Esophagus squamous epithelium (tissue), 5 donors: ENCODE measurements at places on chromosomes 2 and 18. TPM values are rescaled to one million over a fixed set of nuclear protein-coding genes. Genes with fewer than 3 reads are reported as not detected.

DNA sequence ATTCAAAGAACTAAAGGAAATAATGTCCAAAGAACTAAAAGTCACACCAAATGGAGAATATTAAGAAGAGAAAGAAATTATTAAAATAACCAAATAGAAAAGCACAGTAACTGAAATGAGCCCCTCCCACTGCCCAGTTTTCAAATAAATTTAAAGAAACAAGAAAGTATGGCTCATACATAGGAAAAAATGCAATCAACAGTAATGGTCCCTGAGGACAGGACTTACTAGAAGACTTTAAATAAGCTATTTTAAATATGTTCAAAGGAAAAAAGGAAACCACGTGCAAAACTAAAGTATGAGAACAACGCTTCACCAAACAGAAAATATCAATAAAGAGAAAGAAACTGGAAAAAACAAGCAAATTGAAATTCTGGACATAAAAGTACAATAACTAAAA, 58.9 kb downstream of the TMEM131 start:
- DNase-seq: no peak
- H3K4me3 ChIP-seq: no peak overlapping the region
- peaks cover 39% of the 10 kb centered on the region for H3K4me1 ChIP-seq
- no peak overlapping the region for H3K27ac ChIP-seq
- no peaks in the 10 kb centered on the region for H3K36me3 ChIP-seq

DNA sequence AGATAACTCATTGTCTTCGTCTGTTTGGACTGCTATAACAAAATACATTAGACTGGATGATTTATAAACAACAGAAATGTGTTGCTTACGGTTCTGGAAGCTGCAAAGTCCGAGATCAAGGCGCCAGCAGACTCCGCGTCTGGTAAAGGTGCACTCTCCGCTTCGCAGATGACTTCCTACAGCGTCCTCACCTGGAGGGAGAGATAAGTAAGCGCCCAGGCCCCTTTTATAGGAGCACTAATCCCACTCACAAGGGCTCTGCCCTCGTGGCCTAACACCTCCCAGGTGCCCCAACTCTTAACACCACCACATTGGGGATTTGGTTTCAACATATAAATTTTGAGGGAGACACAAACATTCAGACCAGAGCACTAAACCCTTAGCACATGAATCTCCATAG, 51.3 kb downstream of the SERTAD2 start:
- no peaks in the 10 kb centered on the region for H3K27me3 ChIP-seq
- H3K36me3 ChIP-seq: no peaks in the 10 kb centered on the region
- peaks cover 43% of the 10 kb centered on the region for H3K4me1 ChIP-seq
- no peak overlapping the region for H3K27ac ChIP-seq
- no peak for DNase-seq
- H3K4me3 ChIP-seq: no peak overlapping the region

DNA sequence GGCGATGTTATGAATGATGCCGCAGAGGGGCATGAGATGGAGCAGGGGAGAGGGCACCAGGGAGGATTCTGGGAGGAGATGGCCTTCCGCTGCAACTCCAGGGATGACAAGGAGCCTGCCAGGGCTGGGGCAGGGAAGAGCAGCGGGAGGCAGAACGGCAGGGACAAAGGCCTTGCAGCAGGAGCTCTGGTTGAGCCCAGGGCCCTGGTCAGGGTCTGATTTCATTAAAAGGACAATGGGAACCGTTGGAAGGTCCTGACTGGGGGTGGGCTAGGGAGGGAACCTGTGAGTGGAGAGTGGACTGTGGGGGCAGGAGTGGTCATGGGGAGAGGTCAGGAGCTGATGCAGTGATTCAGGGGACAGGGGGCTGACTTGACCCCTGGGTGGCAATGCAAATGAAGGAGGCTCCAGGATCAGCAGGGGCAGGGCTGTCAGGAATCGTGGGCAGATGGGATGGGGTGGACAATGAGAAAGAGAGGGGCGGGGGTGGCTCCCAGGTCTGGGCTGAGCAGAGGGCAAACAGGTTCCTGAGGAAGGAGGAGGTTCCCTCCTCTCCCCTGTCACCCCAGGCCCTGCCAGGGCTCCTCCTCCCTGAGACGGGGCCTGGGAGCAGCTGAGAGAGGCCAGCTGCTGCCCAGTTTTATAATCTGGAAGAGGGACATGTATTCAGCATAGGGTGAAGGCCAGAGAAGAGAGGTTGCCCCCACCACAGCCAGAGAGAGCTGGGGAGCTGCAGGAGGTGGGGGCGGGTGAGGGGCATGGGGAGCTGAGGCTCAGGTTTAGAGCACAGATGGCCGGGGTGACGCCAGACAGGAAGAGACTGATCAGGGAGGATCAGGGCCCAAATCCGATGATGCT, 7.3 kb upstream of the DUSP2 start:
- peaks cover 19% of the 10 kb centered on the region for H3K4me1 ChIP-seq
- no peak overlapping the region for H3K27ac ChIP-seq
- H3K36me3 ChIP-seq: no peaks in the 10 kb centered on the region
- no peaks in the 10 kb centered on the region for H3K27me3 ChIP-seq
- DNase-seq: no peak

The PSMD1 gene
- total RNA-seq: 51.5 TPM

DNA sequence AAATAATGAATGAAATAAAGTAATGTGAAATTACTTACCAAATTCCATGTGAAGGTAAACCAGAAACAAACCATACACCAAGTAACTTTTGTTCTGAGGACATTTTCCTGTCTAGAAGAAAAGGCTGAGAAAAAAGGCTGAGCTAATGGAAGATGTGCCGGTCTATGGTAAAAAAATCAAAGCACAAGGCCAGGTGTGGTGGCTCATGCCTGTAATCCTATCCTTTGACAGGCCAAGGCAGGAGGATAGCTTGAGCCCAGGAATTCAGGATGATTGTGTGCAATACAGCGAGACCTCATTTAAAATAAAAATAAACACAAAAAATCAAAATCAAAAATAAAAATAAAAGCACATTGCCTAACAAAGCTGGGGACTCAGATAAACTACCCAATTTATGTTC, 6.7 kb downstream of the ORC4 start:
- H3K27ac ChIP-seq: no peak overlapping the region
- H3K36me3 ChIP-seq: no peaks in the 10 kb centered on the region
- H3K4me3 ChIP-seq: no peak overlapping the region
- no peak for DNase-seq

DNA sequence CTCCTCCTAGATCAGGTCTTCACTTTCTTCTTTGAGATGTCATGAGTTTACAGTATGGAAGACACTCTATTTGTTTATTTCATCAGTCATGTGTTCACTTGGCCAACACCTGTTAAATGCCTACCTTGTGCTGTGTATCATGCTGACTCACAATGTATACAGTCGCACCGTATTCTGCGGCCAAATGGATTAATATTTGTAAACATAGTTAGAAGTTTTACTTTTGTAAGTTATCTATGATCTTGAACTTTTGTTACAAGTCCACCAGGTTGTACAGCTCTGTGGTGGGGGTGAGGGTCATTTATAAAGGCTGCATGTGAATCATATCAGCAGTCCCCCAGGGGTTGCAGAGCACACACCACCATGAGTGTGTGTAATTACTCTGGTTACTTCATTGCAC, 408.7 kb upstream of the NRP2 start:
- H3K27me3 ChIP-seq: no peaks in the 10 kb centered on the region
- no peak overlapping the region for H3K4me3 ChIP-seq
- no peaks in the 10 kb centered on the region for H3K36me3 ChIP-seq
- no peak for DNase-seq

The MAP2 gene
- 14.5 TPM for total RNA-seq

The LOXHD1 gene
- not detected for total RNA-seq

DNA sequence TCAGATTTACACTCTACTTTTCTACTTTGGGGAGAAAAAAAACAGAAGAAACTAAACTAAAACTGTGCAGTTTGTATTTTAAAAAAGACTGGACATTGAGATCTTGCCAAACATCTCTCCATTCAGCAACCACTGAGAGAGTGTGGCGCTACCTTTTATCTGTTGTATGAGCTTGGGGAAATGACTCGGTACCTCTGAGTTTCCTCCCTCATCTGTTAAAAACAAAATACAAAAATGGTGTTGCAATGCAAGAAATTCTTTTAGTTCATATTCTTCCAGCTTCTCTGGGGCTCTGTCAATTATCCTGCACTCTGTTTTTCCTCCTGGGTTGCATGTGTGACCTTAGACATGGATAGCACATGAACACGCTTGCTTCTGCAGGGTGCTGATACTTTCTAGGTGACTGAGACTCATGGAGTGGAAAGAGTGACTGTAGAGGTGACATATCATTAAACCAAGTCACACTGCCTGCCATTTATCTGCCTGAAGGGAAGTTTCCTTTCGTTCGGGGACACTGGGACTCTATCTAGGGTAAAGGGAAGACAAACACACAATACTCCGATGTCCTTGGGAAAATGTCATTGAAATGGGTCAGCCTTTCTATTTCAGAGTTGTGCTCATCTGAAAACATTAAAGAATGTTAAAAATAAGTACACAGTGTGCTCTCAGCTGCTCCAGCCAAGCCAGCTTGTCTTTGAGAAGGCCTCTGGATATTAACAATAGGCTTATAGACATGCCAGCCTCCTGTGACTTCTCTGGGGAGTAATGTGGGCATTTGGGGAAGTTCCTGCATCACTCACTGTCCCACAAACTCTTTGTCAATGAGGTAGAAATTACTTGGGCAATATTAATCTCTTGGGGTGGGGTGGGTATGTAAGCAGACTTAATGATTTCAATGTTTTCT, 91.4 kb downstream of the TRIB2 start:
- no peak for DNase-seq
- H3K27ac ChIP-seq: peak overlapping the region; percentile 40
- no peaks in the 10 kb centered on the region for H3K4me1 ChIP-seq
- H3K4me3 ChIP-seq: no peak overlapping the region
- no peaks in the 10 kb centered on the region for H3K27me3 ChIP-seq
